ENCODE measurements at places on chromosomes 11 and 22.
A peak's percentile ranks its signal among the peaks of the same experiment; 100 is the strongest.

- DNase-seq, result peak; percentile 12
Observed at GRCh38 chr11:976431-977160, 50.9 kb downstream of the AP2A2 start.

GRCh38 chr11:113014262-113015097 lies 53.3 kb downstream of the NCAM1 start:
- DNase-seq, result no peak

DNA sequence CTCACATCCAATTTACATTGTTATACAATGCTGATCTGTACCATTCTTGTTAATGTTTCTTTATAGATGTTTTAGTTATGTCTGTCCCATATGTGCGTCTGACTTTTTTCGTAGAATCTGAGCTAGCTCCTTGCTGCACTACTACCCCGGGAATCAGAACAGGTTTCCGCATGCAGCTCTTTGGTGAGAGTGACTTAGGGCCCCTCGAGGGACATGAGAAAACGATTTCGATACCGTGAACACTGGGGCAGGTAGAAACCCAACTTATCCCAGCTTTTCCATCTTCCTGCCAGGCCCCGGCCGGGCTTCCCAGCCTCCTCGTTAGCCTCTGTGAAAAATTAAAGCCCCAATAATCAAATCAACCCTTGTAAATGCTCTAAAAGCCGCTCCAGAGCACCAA lies 23.4 kb upstream of the PKNOX2 start:
- DNase-seq, result no peak

- peak; percentile 89 for DNase-seq
Observed at GRCh38 chr11:64887757-64888405, 9.5 kb upstream of the EHD1 start.

- DNase-seq, result no peak
Observed at GRCh38 chr22:46796566-46797195, 34.2 kb downstream of the TBC1D22A start.

DNA sequence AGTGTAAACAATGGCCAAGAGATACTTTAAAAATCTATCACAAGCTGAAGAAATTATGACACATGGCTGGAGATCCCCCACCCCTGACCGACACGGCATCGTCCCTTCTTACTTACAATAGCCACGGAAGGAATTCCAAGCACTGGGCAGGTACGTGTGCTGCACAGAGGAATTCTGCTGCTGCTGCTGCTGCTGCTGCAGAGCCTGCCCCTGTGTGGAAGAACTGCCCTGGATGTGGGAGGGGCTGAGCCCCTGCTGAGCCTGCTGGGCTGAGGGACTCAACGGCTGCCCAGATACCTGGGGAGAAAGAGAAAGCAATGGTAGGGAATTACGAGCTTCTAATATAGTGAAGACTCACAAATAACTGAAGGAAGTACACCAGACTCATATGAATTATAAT lies 15.0 kb upstream of the NFRKB start:
- DNase-seq, result no peak

GRCh38 chr11:624705-625635 lies at the start of gene CDHR5:
Gene CDHR5 (minus strand): TSS chr11:624955. CDS start chr11:624902, 53 bp downstream.
- no peak for DNase-seq

DNA sequence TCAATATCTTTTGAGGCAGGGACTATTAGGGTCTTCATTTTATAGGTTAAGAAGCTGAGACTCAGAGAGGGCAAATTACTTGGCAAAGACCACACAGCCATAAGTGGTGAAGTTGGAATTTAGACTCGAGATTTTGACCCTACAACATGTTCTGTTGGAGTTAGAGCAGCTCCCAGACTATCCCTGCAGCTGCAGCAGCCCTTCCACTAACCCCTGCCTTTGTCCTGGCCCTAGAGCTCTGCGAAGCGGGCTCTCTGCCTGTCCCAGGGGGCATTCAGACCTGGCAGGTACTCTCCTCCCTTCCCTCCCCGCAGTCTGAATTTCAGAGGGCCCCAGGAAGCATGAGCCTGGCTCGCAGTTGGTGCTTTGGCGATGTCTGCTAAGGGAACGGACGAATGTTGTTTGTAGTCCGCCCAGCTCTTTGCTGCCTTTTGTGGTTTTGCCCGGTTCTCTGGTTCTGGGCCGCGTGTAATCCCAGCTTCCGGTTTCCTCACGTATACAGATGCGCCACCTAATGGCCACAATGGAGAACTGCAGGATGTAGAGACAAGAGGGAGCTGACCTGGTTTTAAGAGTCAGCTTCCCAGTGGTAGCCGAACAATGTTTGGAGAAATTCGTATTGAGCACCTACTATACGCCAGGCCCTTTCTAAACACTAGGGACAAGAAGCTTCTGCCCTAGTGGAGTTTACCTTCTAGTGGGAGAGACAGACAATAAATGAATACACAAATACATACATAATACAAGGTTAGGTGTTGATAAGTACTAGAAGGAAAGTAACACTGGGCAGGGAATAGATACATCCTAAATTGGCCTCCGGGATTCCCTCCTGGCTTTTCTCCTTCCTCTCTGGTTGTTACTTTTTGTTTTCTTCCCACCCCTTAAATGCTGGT lies 125.2 kb downstream of the ST3GAL4 start:
- DNase-seq, result peak; percentile 65

DNA sequence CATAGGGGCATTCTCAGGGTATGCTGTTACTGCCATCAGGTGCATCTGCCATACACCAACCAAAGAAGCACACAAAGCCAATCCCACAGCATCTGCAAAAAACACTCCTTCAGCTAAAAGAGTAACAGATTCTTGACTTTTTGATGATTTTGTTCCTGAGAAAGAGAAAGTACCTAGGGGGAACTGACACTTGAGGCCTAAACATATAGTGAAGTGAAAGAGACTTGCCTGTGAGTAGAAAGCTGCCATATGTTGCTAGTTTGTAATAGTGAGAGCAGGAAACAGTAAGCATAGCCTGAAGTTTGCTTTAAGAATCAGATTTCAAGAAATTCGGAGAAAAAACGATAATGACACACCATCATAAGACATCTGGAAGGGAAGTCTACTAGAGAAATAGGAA lies 97.9 kb upstream of the CTSC start:
- DNase-seq, result no peak

DNA sequence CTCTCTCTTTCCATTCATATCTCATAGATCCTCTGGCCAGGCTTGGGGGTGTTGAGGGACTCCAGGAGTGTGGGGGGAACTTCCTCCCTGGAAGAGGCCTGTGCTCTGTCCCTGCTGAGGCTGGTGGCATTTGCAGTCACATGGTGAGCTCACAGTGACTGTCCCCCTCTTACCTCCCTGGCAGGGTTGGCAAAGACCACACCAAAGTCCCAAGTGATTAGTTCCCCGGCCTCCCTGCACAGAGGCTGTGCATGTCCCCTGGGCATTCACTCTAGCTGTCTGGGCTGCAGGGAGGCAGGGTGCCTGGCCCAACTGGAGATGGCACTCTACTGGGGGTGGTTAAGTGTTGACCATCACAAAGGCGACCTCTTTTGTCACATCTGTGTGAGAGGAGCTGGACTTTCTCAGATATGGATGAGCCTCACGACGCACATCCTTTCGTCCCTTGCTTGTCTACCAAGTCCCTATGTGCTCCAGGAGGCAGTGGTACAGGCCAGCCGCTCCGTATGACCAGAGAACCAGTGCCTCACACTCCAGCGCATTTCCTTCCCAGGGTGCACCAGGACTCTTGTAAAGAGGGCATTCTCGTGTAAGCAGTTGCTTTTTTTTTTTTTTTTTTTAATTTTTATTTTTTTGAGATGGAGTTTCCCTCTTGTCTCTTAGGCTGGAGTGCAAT lies 8.8 kb downstream of the TANGO2 start:
- DNase-seq, result no peak

DNA sequence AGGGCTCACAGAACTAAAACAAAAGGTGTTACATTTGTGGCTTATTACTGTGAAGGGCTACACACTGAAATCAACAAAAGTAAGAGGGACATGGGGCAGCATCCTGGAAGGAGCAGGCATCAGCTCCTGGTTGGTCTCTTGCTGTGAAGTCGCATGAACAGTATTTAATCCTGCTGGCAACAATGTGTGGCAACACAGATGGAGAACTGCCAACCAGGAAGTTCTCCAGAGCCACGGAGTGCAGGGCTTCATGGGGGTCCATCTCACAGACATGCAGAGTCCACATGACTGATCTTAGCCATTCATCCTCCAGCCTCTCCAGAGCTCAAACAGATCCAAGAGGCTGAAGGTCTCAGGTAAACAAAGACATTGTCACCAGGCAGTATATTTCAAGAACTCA lies 32.8 kb upstream of the FGF3 start:
- no peak for DNase-seq

GRCh38 chr11:63015521-63016215 lies at the start of gene SLC22A8:
Gene SLC22A8 (minus strand): TSS chr11:63015841. CDS start chr11:63014958, 883 bp downstream.
- no peak for DNase-seq

DNA sequence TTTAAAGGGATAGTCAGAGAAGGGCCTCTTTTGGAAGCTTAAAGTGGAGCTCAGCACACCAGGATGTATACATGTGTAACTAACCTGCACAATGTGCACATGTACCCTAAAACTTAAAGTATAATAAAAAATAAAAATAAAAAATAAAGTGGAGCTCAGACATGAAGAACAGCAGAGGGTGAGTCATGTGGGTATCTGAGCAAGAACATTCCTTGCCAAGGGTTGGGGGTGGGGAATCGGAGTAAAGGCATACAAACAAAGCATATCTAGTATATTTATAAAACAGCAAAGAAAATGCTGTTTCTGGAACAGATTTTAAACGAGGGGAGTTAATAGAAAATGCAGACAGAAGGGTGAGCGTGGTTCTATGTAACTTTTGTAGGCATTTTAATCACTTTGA lies 562.6 kb upstream of the ANO3 start:
- DNase-seq, result no peak

- DNase-seq, result peak; percentile 11
Observed at GRCh38 chr11:68816917-68817419, 24.7 kb downstream of the CPT1A start.

- no peak for DNase-seq
Observed at GRCh38 chr22:32613773-32614392, 139.3 kb downstream of the FBXO7 start.

GRCh38 chr22:27107824-27108223 lies 450.4 kb downstream of the MIAT start:
- DNase-seq, result no peak

DNA sequence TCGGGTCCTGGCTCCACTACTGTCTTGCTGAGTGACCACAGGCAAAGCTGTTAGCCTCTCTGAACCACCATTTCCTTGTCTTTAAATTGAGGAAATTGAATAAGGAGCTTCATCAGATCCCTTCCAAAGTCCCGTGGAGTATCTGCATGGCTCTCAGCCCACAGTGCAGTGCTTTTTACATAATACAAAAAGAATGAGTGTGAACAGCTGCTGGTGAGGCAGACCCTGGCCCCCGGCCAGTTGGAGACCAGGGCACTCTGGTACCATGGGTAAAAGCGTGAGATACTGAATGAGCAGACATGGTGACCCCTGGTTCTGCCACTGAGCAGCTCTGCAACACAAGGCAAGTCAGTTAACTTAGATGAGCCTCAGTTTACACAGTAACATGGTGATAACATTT lies 86.8 kb downstream of the GALNT18 start:
- no peak for DNase-seq

DNA sequence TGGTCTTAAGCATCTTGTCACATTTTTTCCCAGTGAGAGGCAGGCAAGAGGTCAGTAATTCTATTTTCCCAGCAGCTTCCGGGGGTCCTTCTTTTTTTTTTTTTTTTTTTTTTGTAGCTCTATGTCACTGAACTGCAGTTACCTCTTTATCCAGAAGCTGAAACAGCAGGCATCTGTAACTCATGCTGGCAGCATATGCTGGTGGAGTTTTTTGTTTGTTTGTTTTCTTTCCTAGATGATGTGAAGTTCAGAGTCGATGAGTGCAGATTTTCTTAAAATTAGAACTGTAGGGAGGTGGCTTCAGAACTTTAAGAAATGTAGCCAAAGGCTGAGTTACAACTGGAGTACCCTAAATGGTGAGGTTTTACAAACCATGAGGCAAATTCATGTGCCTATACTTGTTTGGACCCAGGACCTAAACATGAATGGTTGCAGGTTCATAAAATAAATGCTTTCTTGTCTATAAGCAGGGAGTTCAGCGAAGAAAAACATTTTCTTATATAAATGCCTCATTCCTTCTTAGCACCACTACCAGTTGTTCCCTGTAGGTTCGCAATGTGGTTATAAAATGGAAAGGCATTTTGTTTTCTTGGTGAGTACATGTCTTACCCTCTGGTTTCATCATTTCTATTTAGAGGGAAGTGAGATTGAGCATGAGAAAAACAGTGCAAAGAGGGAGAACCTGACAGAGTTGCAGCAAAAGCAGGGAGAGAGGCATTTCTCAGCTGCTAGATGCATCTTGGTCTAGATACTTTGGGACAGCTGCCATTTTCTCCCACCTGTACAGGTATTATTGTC lies 84.0 kb downstream of the TRIM44 start:
- no peak for DNase-seq

DNA sequence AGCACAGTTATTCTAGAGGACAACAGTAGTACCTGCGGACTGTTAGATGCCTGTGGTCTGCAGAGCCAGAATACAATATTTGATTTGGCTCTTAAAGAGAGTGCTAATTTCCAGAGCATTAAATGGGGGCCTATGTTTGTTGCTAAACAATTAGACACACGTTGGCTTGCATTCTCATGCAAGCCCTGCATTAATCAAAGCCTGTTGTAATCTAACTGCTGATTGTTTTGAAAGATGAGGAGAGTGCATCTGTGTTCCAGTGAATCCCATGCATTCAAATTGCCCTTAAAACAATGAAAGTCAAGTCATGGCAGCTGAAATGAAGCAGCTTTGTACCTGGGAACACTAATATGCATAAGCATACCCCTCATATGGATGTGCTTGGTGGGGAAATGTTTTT lies 419.4 kb downstream of the DYNC2H1 start:
- DNase-seq, result no peak

- no peak for DNase-seq
Observed at GRCh38 chr11:113447621-113448315, 27.4 kb downstream of the DRD2 start.

DNA sequence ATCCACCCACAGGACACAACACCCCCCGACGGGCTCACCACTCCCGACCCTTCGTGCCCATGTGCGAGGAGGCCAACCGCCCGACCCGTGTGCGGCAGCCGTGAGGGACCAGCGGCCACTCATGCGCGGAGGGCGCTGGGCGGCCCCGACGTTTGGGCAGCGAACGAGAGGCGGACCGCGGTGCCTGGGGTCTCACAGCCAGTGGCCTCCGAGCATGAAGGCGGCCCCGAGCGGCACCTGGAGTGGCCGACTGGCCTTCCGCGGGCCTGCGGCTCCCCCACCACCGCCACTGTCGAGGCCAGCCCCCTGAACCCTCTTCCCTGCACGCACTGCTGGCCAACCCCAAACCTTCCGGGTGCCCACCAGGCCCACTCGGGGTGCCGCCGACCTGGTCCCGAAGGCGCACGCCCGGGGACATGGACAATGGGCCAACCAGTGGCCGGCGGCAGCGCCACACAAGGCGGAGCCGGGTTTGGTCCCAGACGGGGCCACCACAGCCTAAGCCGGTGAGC lies 4274.9 kb upstream of the OR11H1 start:
- no peak for DNase-seq

Measured in activated CD4-positive, alpha-beta T cell treated with anti-CD3 and anti-CD28 coated beads, Interleukin-2, amount 50 U/mL, for 48 hours (primary cell).